ENCODE measurements at places on chromosomes 3 and 15.

DNA sequence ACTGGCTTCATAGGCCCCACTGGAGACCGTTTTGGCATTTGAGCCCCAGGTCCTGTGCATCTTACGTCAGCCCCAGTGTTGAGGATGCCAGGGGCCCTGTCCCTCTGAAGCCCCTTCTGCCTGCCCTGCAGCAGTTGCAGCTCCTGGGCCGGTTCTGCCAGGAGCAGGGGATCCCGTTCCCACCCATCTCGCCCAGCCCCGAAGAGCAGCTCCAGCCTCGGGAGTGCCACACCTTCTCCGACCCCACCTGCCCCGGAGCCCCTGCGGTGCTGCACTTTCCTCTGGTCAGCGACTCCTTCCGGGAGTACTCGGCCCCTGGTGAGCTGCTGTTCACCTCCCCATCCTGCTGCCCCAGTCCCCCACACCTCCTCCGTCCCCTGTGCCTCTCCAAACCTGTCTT is 8.6 kb downstream of the PLA2G4B start:
- DNase-seq: no peak

GRCh38 chr3:48507256-48508061 is 3.5 kb upstream of the SHISA5 start:
- DNase-seq: peak; percentile 56

DNA sequence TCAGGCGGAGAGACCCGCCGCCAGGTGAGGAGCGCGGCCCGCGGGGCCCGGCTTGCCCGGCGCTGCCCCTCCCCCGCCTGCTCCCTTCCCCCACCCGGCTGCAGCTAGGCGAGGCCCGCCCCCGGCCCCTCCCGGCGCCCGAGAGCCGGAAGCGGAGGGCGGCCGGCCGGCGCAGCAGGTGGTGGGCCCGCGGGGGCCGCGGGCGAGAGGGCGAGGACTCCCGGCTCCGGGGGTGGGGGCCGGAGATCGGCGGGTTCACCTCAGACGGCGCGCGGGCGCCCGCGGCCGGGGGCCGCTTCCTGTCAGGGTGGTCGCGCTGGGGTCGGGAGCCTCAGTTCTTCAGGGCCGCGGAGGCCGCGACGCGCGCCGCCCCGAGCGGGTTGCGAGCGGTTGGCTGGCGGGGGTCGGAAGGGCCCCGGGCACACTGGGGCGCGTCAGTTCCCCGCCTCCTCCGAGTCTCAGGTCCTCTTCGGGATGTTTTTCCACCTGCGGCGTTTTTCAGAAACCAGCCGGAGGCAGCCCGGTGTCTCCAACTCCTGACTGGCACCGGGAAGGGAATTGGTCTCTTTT is 395 bp downstream of the ZFAND6 start:
- DNase-seq: peak; percentile 80

- no peak for DNase-seq
These were observed 41.3 kb downstream of the MEIS2 start for GRCh38 chr15:37059086-37059485.

- no peak for DNase-seq
These were observed 129.2 kb upstream of the IL12A start for GRCh38 chr3:159859424-159859823.

- no peak for DNase-seq
These were observed 81.8 kb downstream of the NR2F2 start for GRCh38 chr15:96412045-96412905.

DNA sequence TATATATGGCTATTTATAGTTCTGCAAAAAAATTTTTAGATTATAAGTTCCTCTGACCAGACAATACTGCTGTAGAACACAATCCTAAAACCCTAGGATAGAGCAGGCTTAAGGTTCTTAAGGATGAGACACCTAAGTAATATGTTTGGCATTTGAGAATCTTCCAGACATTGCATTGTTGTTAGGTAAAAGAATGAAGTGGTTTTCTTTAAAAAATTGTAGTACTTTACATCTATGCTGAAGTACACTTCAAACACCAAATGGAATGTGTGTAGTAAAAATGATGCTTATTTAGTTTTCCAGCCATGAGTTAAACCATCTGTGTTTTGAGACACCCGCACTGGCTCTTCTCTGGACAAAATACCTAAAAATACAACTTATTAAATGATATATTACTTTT is 857.7 kb downstream of the OTOL1 start:
- DNase-seq: no peak

- DNase-seq: no peak
These were observed 100.6 kb downstream of the OXNAD1 start for GRCh38 chr3:16365491-16366128.

- no peak for DNase-seq
These were observed 152.3 kb downstream of the IGF1R start for GRCh38 chr15:98800437-98801233.

- DNase-seq: no peak
These were observed 7.2 kb upstream of the AQR start for GRCh38 chr15:34976743-34977142.

DNA sequence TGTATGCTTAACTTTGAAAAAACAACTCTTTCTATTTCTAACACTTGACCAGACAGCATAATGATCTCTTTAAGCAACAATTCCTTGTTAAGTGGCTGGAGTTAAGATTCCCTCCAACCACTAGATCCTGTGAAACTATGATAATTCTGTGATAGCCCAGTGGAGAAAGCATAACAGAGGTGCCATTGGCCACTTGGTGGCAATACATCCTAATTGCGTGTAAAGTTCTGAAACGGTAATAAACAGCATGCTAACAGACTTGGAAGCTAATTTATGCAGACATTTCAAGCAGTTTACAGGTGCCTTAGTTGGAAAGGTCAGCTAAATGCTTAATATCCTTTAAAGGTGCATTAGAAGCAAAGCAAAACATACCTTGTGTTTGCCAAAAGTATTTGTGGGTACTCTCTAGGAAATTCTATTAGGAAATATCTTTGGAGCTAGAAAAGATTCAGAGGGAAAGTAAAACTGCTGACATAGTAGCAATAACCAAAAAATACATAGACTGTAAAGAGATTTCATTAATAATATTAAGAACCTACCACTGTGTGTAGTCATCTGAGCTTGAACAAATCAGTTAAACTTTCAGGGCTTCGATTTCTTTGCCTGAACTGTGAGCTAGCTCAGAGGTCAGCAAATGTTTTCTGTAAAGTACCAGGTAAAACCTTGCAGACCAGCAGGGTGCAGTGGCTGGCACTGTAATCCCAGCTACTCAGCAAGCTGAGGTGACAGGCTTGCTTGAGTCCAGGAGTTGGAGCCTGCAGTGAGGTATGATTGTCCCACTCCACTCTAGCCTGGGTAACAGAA is 19.0 kb upstream of the CSTA start:
- DNase-seq: no peak

DNA sequence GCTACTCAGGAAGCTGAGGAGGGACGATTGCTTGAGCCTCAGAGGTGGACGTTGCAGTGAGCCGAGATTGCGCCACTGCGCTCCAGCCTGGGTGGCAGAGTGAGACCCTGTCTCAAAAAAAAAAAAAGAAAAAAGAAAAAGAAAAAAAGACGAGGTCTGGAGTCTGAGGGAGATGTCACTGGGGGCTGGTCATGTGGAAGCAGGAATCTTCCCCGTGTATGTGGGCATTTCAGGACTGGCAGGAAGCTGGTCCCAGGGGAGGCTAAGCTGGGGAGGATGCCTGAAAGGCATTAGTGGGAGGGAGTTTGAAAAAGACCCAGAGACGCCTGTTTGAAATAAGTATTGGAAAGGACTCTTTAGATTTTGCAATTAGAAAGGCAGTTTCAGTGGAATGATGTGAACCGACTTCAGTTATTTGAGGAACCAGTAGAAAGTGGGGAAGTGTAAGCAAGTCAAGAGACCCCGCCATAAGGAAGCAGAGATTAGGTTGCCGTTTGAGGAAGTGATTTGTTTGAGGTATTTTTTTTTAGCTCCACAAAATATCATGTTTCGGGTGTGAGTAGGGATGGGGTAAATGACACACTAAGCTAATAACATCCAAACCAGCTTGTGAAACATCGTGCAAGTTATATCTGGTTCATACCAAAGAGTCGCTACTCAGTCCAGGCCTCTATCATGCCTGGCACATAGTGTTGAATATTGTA is 55.5 kb downstream of the ST6GAL1 start:
- no peak for DNase-seq

- no peak for DNase-seq
These were observed 32.2 kb upstream of the LYZL4 start for GRCh38 chr3:42442640-42443039.

GRCh38 chr15:98653686-98654085 is 5.3 kb downstream of the IGF1R start:
- DNase-seq: no peak
